ENCODE measurements at places on chromosomes 6 and 20. TPM values are rescaled to one million over a fixed set of nuclear protein-coding genes. Genes with fewer than 3 reads are reported as not detected.

Gene KCNG1
- total RNA-seq, result 34.6 TPM

Gene CYP39A1
- 1.3 TPM for total RNA-seq

DNA sequence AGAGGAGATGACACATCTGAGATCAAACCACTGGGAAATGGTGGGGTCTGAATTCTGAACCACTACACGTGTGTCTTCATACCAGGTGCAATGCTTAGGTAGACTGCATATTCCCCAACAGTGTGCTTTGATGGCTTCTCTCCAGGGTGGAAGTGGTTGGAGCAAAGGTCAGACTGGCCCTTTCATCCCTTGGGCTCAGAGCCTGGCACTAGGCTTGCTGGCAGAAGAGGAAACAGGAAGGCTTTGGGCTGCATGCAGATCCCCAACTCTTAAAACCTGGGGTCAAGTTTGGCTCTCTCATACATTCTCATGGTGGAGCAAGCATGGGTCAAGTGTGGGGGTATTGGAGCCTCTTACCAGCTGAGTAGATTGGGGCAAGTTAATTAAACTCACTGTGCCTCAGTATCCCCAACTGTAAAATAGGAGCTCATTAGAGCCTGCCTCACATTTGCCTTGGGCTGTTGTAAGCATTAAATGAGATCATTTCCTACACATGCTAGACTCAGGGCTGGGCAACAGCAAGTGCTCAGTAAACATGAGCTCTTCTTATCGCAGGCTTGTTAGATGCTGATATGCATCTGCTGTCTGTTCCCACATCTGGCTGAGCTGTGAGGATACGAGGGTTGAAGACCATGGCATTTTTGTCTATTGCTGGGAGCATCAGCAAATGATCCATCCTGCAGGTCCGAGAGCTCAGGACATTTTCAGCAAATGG is 51.6 kb upstream of the FAM83D start:
- no peaks in the 10 kb centered on the region for H3K27me3 ChIP-seq
- no peak for DNase-seq
- no peak overlapping the region for H3K4me3 ChIP-seq
- no peak overlapping the region for H3K27ac ChIP-seq
- peaks cover 35% of the 10 kb centered on the region for H3K4me1 ChIP-seq

Gene GHRH
- total RNA-seq, result not detected

- H3K36me3 ChIP-seq, result peaks cover 18% of the 10 kb centered on the region
- no peak overlapping the region for H3K4me3 ChIP-seq
- DNase-seq, result peak; percentile 8
- H3K4me1 ChIP-seq, result peaks cover 26% of the 10 kb centered on the region
- H3K27ac ChIP-seq, result no peak overlapping the region
These were observed 54.0 kb downstream of the PSMG4 start for GRCh38 chr6:3312604-3313231.

GRCh38 chr6:446418-447366 is 55.1 kb downstream of the IRF4 start:
- H3K27ac ChIP-seq, result no peak overlapping the region
- DNase-seq, result no peak
- no peaks in the 10 kb centered on the region for H3K4me1 ChIP-seq
- H3K27me3 ChIP-seq, result peaks cover 3% of the 10 kb centered on the region

GRCh38 chr6:80543598-80544222 is 437.2 kb downstream of the BCKDHB start:
- DNase-seq, result peak; percentile 13
- no peaks in the 10 kb centered on the region for H3K36me3 ChIP-seq
- no peak overlapping the region for H3K27ac ChIP-seq
- no peaks in the 10 kb centered on the region for H3K27me3 ChIP-seq
- H3K4me1 ChIP-seq, result no peaks in the 10 kb centered on the region

Gene EYA2
- total RNA-seq, result 1.5 TPM

DNA sequence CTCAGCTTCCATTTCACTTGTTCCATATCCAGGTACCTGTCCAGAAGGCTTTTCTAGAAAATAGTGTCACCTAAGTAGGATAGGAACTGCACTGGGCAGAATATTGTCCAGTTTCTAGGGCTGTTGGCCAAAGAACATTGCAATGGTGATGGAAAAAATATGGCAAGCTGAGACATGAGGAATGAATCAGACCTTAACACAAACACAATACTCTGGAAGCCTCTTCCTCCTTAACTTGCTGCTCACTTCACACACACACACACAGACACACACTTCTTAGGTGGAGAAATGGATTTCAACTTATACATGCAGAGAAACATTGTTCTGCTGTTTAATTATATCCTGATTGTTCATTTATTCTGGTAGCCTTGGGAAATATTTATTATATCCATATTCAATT is 203.0 kb upstream of the RGS17 start:
- no peaks in the 10 kb centered on the region for H3K27me3 ChIP-seq
- no peak overlapping the region for H3K27ac ChIP-seq
- no peak for DNase-seq

- DNase-seq, result peak; percentile 36
- peaks cover 17% of the 10 kb centered on the region for H3K4me1 ChIP-seq
- no peaks in the 10 kb centered on the region for H3K27me3 ChIP-seq
- no peak overlapping the region for H3K27ac ChIP-seq
- H3K4me3 ChIP-seq, result peak overlapping the region; percentile 86
These were observed 405 bp downstream of the RALGAPA2 start for GRCh38 chr20:20712004-20712473.

- H3K36me3 ChIP-seq, result no peaks in the 10 kb centered on the region
- H3K4me1 ChIP-seq, result 0 out of 2 replicates have a peak, but pooled peaks cover 2% of the 10 kb centered on the region
- no peak overlapping the region for H3K4me3 ChIP-seq
- peak; percentile 26 for DNase-seq
- H3K27ac ChIP-seq, result no peak overlapping the region
These were observed 83.2 kb downstream of the CEBPB start for GRCh38 chr20:50273601-50274491.

Gene SEMG1
- 2.9 TPM for total RNA-seq

DNA sequence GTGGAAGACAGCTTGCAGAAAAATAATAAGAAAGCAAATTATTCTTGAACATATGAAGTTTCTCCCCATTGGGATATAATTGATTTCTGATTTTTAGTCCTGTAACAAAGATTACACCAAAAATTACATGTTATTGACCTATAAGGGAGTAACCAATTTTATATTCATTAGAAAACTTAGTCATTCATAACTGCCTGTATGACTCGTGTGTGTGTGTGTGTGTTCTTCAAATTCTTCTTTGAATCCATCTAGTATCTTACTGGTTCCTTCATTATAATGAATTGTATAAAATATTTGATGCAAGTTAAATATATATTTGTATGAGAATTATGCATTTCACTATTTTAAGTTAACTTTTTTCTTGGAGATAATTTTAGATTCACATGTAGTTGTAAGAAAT is 310.4 kb downstream of the HAO1 start:
- H3K36me3 ChIP-seq, result no peaks in the 10 kb centered on the region
- no peaks in the 10 kb centered on the region for H3K27me3 ChIP-seq
- H3K4me3 ChIP-seq, result no peak overlapping the region
- no peak overlapping the region for H3K27ac ChIP-seq
- H3K4me1 ChIP-seq, result no peaks in the 10 kb centered on the region

- no peaks in the 10 kb centered on the region for H3K4me1 ChIP-seq
- DNase-seq, result no peak
- no peak overlapping the region for H3K4me3 ChIP-seq
- no peak overlapping the region for H3K27ac ChIP-seq
- no peaks in the 10 kb centered on the region for H3K36me3 ChIP-seq
These were observed 27.1 kb upstream of the ELOVL5 start for GRCh38 chr6:53375847-53376246.

DNA sequence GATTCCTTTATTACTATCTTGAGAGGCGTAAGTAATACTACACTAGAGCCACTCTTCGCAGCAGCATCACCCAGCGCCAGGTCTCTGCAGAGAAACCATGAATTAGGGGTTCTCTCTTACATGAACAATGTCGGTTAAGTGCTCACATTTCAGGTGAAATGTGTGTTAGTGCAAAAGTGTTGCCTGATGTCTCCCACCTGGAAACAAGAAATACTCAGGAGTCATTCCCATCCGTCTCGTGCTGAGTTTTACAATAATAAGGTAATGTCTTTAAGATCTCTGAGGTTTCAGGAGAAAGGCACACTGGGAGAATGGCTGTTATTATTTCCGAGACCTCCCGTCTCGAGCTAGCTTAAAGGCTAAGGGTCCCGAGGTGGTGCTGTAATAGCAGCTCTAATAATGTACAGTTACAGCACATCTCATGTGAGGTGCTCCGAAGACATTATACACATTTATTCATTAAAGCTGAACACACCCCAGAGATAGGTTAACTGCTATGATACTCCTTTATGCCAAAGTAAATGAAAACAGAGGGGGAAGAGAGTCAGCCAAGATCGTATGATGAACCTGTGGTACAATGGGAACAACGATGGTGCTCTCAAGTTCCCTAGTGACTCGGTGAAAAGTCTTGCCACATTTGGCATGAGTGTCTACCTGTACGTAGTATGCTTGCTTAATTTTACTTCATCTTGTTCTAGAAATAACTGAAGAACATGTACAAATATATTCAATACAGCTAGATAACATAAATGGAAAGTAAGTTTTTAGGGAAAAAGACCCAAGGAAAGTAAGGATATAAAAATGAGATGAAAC is 458.3 kb upstream of the CITED2 start:
- no peak overlapping the region for H3K27ac ChIP-seq
- DNase-seq, result no peak
- H3K4me1 ChIP-seq, result no peaks in the 10 kb centered on the region
- no peaks in the 10 kb centered on the region for H3K27me3 ChIP-seq
- H3K4me3 ChIP-seq, result no peak overlapping the region

DNA sequence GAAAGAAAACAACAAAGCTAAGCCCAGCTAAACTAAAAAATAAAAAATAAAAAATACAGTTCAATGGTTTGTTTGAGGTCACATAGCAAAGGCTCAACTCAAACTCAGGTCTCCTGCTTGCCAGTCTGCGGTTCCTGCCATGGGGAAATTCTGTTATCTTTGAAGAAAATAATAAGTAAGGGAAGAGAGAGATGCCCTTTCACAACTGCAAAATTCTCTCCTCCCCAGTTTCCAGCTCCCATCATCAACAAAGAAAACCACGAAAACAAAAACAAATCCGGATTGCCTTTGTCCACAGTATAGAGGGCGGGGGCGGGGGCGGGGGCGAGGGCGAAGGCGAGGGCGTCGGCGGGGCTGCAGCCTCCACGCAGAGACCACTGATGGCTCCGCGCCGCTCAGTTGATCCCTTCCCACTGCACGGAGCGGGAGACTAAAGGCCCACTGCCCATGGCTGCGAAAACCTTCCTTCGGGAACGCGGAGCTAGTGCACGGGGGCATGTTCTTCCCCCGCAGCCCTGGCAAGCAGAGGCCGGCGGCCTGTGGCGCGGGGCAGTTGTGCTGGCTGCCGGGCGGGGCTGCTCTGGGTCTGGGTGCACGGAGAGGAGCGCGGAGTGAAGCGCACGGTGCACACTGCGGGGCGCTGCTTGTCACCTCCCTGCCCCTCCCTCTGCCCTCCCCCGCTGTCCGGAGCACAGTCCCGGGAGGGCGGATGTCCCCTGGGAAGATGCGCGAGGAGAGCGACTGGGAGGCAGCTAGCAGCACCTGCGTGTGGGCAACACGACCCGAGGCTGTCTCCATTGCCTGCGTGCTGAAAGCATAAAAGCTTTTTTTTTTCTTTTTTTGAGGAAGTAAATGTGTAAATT is 54.1 kb upstream of the TPD52L1 start:
- H3K27ac ChIP-seq, result no peak overlapping the region
- no peaks in the 10 kb centered on the region for H3K36me3 ChIP-seq
- H3K4me1 ChIP-seq, result peaks cover 27% of the 10 kb centered on the region
- H3K27me3 ChIP-seq, result peaks cover 33% of the 10 kb centered on the region
- H3K4me3 ChIP-seq, result peak overlapping the region; percentile 75
- DNase-seq, result peak; percentile 66

Gene LIN28B
- 82.0 TPM for total RNA-seq

Gene ZC3H12D
- 0.14 TPM for total RNA-seq

GRCh38 chr20:61311656-61312387 is 59.8 kb downstream of the CDH4 start:
- peaks cover 3% of the 10 kb centered on the region for H3K4me1 ChIP-seq
- no peak overlapping the region for H3K4me3 ChIP-seq
- DNase-seq, result no peak
- H3K27me3 ChIP-seq, result peaks cover 22% of the 10 kb centered on the region
- H3K36me3 ChIP-seq, result no peaks in the 10 kb centered on the region

Gene VWA7
- total RNA-seq, result 1.2 TPM

GRCh38 chr6:69022993-69023392 is 387.9 kb downstream of the ADGRB3 start:
- H3K4me3 ChIP-seq, result no peak overlapping the region
- DNase-seq, result no peak
- no peaks in the 10 kb centered on the region for H3K36me3 ChIP-seq
- H3K27me3 ChIP-seq, result no peaks in the 10 kb centered on the region

DNA sequence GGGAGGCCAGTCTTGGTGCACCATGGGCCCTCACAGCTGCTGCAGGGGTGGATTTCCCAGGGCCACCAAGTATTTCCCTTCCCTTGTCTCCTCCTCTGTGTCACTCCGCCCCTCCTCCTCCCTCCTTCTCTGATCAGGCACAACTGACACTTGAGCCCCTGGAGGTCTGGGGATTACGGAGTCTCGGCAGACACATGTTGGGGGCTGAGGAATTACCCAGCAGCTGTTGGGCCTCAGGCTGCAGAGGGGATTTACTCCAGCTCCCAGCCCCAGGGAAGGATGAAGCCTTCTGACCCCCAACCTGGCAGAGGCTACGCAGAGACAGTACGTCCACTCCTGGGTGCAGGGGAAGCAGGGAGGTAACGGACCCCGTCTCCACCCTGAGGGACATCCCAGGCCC is 420.5 kb upstream of the SULF2 start:
- no peak overlapping the region for H3K27ac ChIP-seq
- DNase-seq, result no peak
- no peak overlapping the region for H3K4me3 ChIP-seq
- H3K36me3 ChIP-seq, result no peaks in the 10 kb centered on the region
- no peaks in the 10 kb centered on the region for H3K27me3 ChIP-seq

Gene SLC4A11
- total RNA-seq, result 39.5 TPM

Gene ABHD16B
- not detected for total RNA-seq

Gene RAB44
- total RNA-seq, result 0.11 TPM

DNA sequence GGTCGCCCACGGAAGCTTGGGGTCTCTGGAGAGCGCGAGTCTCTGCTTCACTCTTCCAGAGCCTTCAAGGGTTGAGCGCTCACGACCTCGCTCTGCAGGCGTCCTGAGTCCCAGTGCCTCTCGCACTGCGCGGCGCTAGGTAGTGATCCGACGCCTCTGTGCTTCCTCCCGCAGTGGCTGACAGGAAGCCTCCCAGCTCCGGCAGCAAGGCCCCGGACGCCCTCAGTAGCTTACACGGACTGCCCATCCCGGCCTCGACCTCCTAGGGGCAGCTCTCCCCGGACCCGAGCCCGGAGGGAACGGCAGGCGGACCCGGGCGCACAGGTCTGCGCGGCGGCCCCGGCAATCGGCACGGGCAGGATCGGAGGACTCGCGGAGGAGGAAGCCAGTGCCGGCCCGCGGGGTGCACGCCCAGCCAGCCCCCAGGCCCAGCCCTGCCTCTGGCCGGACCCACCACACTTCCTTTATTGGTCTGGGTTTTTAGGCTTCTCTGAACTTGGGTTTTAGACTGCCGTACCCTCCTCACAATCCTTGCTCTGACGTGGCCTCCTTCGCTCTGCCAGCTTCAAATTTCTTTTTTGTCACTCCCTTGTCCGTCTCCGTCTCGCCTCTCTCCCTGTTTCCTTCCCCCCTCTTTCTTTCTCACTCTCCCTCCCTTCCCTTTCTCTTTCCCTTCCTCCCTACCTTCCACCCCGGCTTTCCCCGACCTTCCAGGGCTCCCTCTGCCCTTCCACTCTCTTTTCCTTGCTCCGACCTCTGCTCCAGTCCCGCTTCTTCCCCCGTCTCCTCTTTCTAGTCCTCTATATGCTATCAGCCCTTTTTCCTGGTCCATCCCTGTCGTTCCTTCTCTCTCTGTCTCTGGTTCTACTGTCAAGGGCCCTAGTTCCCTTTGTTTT is 9.1 kb downstream of the PAX1 start:
- peaks cover 100% of the 10 kb centered on the region for H3K27me3 ChIP-seq
- H3K27ac ChIP-seq, result no peak overlapping the region
- H3K4me1 ChIP-seq, result peaks cover 48% of the 10 kb centered on the region
